Stimulated activated naive CD4-positive, alpha-beta T cell (primary cell): ENCODE measurements at places on chromosomes 4 and X.

DNA sequence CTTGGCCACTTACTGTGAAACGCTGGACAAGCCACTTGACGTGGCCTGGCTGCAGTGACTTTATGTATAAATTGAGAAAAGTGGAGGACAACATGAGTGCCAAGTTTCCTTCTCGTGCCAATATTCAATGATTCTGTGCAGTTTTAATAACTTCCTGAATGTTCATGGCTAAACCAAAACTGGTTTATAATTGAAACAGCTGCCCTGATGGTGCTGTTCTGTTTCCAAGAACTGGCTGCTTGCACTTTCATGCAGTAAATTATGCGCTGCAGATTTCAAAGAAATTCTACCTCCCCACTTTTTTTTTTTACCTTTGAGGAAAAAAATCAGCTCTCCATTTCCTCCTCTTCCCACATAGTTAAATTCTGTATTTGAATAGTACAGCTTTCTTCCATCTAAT is 205.2 kb upstream of the CASK start:
- no peak for DNase-seq

DNA sequence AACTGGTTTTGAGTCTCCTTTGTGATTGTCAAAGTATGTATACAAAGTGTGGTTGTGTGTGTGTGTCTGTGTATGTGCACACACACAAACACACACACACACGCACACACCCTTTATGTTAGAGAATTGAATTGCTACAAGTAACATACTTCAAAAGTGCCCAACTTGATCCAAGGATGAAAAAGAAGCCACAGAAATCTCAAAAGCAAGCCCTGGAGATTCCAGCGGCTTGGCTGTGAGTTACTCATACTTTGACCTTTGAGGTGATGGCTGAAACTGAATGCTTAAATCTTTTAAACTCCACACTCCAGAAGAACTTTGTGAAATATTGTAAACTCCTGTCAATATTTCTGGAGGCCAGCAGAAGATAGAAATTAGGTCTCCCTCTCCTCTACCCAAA is 168.4 kb upstream of the NRK start:
- DNase-seq = no peak

DNA sequence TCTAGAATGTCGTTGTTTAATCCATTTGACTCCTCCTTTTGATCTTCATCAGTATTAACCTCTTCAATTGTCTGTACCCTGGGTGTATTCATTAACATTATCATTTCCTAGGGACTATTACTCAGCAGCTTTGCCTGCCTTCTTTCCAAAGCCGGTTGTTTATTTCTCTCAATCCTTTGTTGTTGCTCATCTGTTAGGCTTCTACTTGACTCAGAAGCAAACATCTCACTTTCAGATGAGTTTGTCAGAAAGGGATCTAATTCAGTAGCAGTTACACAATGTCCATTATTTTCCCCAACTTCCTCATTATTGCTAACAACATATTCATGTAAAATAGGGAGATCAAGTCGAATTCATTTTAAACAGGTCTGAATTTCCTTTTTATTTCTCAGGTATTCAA is 22.1 kb upstream of the HSD17B10 start:
- no peak for DNase-seq

DNA sequence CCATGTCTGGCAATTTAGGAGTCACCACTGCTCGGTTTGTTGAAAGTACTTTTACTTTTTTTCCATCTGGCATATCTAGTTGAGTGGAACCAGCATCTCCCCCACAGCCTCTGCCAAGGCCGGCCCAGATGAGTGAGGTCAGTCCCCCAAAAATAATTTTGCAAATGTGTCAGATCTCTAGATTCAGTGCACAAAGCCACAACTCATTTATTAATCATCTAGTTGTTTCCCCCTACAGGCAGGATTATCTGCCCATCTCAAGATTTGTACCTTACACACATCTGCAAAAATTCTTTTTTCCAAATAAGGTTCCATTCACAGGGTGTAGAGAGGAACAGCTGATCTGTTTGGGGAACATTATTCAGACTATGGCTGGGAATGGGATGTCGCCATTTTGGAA is 174.0 kb upstream of the MXRA5 start:
- DNase-seq = no peak

DNA sequence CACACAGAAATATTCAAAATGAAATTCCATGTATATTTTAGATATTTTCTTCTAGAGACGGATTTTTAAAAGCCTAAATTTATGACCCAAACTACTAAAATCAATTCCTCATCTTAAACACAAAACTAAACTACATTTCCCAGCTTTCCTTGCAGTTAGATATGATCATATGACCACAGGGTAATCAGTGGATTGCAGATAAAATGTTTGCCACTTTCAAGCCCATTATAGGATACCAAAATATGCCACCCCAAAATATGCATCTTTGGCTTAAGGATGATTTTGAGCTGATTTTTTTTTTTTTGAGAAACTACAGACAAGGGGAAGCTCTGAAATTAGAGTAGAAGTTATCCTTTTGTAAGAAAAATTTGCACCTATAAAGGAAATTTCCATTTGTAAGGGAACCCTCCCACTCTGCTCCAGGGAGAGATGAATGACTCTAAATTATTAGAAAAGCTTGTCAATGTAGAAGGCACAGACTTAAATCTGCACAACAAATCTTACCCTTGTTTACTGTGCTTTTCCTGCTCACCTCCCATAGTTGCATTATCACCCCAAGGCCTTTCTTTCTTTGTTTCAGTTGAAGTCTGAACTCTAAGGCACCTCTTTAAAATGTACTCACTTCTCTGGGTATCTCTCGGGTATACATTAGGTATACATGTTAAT is 503.0 kb downstream of the PDHA2 start:
- DNase-seq = no peak

- DNase-seq = no peak
Observed at GRCh38 chr4:56874923-56875322, 32.8 kb upstream of the REST start.

DNA sequence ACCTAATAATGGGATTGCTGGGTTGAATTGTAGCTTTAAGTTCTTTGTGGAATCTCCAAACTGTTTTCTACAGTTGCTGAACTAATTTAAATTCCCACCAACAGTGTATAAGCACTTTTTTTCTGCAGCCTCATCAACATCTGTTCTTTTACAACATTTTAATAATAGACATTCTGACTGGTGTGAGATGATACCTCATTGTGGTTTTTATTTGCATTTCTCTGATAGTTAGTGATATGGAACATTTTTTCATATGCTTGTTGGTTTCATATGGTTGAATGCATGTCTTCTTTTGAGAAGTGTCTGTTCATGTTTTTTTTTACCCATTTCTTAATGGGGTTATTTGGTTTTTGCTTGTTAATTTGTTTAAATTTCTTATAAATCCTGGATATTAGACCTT is 1718.9 kb downstream of the C4orf33 start:
- no peak for DNase-seq

DNA sequence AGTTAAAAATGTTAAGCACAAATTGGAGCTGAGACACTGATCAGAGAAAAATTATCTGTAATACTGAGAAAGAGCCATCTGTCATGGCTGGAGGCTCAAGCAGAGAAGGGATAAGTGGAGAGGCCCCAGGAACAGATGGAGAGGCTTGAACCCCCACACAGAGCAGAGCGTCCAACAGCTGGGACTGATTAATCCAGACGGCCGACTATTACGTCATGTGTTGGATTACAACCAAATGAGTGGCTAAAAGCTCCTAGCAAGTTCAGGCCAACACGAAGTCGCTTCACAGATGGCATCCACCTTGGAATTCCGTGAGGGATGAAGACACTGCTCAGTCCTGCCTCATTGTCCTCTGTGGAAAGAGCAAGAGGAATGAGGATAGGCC is 57.7 kb upstream of the ATXN3L start:
- DNase-seq = no peak

DNA sequence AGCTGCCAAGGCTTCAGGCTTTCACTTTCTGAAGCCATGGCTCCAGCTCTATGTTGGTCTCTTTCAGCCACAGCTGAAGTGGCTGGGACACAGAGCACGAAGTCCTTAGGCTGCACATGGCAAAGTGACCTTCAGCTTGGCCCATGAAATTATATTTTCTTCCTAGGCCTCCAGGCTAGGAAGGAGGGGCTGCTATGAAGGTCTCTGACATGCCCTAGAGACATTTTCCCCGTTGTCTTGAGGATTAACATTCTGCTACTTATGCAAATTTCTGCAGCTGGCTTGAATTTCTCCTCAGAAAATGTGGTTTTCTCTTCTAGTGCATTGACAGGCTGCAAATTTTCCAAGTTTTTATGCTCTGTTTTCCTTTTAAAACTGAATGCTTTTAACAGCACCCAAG is 99.8 kb upstream of the KCNIP4 start:
- DNase-seq = no peak

DNA sequence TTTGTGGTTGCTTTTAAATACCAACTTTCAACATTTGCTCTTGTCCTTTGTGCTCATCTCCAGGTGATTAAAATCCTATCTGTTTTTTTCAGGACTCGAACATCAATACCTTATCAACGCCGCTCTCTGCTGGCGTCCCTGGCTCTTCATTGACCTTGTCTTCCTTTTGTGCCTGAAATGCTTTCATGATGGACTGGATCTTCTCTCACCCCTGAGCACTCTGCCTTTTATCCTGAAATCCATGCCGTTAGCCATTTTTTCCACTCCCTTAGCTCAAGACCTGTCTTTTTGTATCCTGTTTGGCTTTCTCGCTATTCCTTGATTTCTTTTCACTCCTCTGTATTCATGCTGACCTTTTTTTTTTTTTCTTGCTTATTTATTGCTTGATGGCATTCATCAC is 549.5 kb upstream of the CPEB2 start:
- DNase-seq = no peak

GRCh38 chrX:81202943-81203342 is 1.0 kb downstream of the SH3BGRL start:
- DNase-seq = no peak

GRCh38 chr4:181525634-181526033 is 717.6 kb upstream of the TENM3 start:
- DNase-seq = no peak

- no peak for DNase-seq
Observed at GRCh38 chr4:91826186-91826585, 477.6 kb upstream of the GRID2 start.

GRCh38 chrX:40392599-40392998 is 188.2 kb upstream of the ATP6AP2 start:
- no peak for DNase-seq

- DNase-seq = no peak
Observed at GRCh38 chr4:79185526-79186045, 140.3 kb downstream of the NAA11 start.

GRCh38 chr4:107937040-107937439 is 5.7 kb downstream of the CYP2U1 start:
- DNase-seq = no peak

GRCh38 chr4:83114576-83114975 is at the start of gene PLAC8:
PLAC8 (minus strand) TSS chr4:83114729; CDS start chr4:83107921, 6,808 bp downstream.
- peak; percentile 2 for DNase-seq

- no peak for DNase-seq
Observed at GRCh38 chr4:6120361-6120760, 80.0 kb downstream of the JAKMIP1 start.

- no peak for DNase-seq
Observed at GRCh38 chr4:79340568-79340967, 14.7 kb upstream of the NAA11 start.
